Thoracic aorta (tissue), 2 donors: ENCODE measurements at places on chromosomes 12 and 14.

GRCh38 chr12:58773986-58774385 is 146.3 kb downstream of the LRIG3 start:
- H3K27ac ChIP-seq, result no peak overlapping the region
- H3K27me3 ChIP-seq, result no peaks in the 10 kb centered on the region
- H3K36me3 ChIP-seq, result no peaks in the 10 kb centered on the region
- H3K4me3 ChIP-seq, result no peak overlapping the region

- peaks cover 5% of the 10 kb centered on the region for H3K4me1 ChIP-seq
- no peaks in the 10 kb centered on the region for H3K36me3 ChIP-seq
- no peak for DNase-seq
- no peaks in the 10 kb centered on the region for H3K27me3 ChIP-seq
These were observed 5.2 kb upstream of the SLC8B1 start for GRCh38 chr12:113340061-113340460.

DNA sequence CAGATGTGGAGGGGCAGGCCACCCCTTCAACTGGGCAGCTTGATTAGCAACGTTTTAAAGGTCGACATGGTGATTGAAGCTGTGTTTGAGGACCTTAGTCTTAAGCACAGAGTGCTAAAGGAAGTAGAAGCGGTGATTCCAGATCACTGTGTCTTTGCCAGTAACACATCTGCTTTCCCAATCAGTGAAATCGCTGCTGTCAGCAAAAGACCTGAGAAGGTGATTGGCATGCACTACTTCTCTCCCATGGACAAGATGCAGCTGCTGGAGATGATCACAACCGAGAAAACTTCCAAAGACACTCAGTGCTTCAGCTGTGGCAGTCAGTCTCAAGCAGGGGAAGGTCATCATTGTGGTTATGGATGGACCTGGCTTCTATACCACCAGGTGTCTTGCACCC is 23.9 kb upstream of the AICDA start:
- no peak overlapping the region for H3K4me3 ChIP-seq
- H3K4me1 ChIP-seq, result no peaks in the 10 kb centered on the region
- H3K36me3 ChIP-seq, result no peaks in the 10 kb centered on the region
- no peaks in the 10 kb centered on the region for H3K27me3 ChIP-seq

- DNase-seq, result no peak
- H3K27me3 ChIP-seq, result no peaks in the 10 kb centered on the region
- no peak overlapping the region for H3K4me3 ChIP-seq
- H3K4me1 ChIP-seq, result no peaks in the 10 kb centered on the region
- no peak overlapping the region for H3K27ac ChIP-seq
These were observed 139.5 kb upstream of the SYT1 start for GRCh38 chr12:78725033-78725432.

DNA sequence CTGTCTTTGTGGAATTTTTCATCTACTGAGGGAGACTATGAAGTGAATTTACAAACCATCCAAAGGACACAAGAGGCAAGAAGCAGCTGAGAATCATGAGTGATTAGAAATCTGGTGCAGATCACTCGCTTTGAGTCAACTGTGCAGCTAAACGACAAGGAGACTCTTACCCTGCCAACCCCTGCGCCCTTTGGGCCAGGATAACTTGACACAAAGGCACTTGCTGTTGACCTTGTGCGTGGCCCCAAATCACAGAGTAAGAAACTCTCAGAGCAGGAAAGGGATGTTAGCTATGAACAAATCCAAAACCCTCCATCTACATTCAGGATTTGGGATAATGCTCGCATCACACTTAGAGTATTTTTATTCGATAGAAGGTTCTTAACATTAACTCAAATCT is 11.5 kb upstream of the PARP11 start:
- H3K27ac ChIP-seq, result peak overlapping the region; percentile 84
- DNase-seq, result no peak
- no peaks in the 10 kb centered on the region for H3K4me1 ChIP-seq
- no peaks in the 10 kb centered on the region for H3K27me3 ChIP-seq
- peak overlapping the region; percentile 70 for H3K4me3 ChIP-seq

DNA sequence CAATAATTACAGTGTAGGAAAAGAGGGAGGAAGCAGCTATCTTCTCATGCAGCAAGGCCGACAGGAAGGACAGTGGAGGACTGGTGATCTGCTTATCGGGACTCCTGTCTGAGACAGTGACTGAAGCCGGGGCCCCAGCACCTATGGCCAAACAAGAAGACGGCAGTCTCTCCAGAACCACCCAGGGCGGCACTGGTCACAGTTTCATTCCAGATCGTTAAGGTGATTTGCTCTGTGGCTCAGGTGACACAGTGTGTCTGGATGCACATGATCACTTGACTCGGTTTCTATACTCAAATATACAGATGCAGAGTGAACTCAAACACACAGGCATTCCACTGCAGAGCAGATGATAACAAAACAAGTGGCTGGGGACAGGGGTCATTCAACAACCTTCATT is 52.1 kb upstream of the CORO1C start:
- peak overlapping the region; percentile 75 for H3K27ac ChIP-seq
- peaks cover 5% of the 10 kb centered on the region for H3K36me3 ChIP-seq
- no peak for DNase-seq
- H3K27me3 ChIP-seq, result no peaks in the 10 kb centered on the region

- no peak for DNase-seq
- no peak overlapping the region for H3K27ac ChIP-seq
- H3K4me1 ChIP-seq, result peaks cover 31% of the 10 kb centered on the region
- no peaks in the 10 kb centered on the region for H3K27me3 ChIP-seq
- no peaks in the 10 kb centered on the region for H3K36me3 ChIP-seq
These were observed 3.3 kb downstream of the LTB4R start for GRCh38 chr14:24314377-24315193.

DNA sequence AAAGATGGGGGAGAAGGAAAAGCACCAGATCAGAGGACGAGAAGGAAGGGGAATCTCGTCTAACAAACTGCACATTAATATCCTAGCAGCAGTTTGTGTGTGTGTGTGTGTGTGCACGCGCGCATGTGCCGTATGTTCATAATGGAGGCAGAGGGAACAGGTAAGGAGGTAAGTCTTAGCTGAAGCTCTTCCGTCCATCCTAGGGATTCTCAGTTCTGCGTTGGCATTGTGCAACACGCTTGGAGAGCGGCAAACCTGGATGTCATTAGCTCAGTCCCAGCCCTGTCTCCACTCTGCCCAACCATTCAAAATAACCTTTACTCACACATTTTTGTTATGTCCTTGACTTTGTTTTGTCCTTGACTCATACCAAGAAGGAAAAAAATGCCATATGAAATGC is 1.6 kb upstream of the C1R start:
- no peak for DNase-seq
- H3K27me3 ChIP-seq, result no peaks in the 10 kb centered on the region

- DNase-seq, result no peak
- no peak overlapping the region for H3K27ac ChIP-seq
These were observed 213.4 kb downstream of the VRK1 start for GRCh38 chr14:97010491-97011160.
